GM12892 (cell line): ENCODE measurements at places on chromosomes 13 and 19.

DNA sequence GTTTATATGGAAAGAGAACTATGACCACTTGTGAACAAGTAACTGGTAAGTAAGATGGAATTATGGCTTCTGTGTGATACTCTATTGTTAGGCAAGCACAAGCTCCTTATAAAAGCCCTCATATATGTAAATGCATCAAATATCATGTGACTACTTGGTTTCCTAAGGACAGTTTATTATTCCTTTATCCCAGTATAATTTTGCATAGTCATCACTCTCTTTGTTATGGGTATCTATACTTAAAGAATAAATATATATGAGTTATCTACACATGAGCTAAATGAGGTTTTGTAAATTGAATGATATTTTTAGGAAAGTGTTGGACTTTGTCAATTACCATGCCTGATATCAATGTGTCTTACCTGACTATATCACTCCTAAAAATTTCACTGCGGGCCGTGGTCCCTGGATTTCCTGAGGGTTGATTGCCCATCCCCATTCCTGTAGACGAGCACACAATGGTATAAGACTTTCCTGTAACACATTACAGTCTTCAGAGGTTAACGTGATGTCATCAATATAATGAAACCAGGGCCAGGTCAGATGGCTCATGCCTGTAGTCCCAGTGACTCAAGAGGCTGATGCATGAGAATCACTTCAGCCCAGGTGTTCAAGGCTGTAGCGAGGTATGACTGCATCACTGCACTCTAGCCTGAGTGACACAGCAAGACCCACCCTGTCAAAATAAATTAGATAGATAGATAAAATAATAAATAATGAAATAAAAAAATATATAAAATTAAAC lies 20.7 kb downstream of the ZNF844 start:
- no peak for DNase-seq

DNA sequence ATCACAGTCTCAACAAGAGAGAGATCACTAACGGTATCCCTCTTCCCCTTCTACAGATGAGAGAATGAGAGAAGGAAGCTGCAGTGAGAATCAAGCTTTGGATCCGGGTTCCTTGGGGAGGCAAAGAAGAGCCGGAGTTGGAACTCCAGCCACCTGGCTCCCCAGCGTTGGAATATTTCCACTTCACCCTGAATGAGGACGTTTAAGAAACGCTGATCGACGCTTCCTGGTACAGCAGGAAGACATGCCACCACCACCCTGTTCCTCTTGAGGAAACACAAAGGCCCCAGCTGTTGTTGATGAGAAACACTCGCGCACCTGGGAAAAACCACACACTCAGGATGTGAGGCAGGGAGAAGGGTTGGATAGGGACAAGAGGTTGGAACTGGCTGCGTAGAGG lies 11.3 kb upstream of the CACNG8 start:
- DNase-seq = no peak

DNA sequence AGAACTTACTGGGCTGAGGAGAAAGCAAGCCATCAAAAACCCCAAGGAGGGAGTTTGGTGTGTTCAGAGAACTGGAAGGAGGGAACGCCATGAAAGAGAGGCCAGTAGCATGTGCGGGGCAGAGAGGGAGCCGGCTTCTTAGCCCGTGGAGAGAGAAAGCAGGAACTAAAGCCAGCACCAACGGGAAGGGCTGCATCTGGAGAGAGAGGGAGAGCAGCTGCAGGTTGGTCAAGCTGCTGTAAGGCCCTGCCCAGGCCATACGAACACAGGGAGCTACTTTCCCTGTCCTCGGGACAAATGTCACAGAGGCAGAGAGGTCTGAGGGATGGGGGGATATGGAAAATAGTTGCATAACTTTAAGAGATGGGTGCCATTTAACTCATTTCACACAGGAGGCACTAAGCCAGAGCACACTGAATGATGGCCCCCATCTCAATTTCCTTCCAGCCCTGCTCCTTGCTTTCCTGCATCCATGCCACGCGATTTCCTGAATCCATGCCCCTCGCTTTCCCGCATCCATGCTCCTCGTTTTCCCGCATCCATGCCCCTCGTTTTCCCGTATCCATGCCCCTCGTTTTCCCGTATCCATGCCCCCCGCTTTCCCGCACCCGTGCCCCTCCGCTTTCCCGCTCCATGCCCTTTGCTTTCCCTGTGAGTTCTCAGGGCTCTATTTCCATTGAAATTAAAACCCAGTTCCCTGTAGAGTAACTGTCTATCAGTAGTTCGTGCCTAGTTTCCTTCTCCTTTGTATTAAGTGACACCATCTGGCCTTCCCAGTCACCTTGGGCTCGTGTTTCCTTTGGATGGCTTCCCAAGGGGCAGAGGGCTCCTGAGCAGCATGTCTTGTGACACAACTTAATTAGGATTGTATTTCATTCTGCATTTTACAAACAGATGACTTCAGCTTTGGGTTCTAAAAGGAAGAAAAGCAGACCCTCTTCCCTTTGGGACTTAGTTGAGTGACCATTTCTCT lies 31.5 kb upstream of the TPT1 start:
- DNase-seq = no peak

- DNase-seq = no peak
Measured at GRCh38 chr13:93549326-93550005, 322.9 kb downstream of the GPC6 start.

DNA sequence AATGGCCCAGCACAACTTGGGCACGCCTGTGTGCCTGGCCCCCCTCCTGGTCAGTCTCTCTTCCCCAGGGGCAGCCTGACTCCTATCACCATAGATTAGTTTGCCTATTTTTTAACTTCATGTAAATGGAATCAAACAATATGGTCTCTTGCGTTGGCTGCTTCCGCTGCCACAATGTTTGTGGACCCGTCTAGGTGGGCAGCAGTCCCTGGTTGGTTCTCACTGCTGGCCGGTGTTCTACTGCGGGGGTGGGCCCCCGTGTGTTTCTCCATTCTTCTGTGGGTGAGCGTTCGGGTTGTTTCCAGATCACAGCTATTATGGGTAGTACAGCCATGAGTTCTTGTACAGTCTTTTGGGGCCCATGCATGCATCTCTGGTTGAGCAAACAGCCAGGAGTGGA lies 47.3 kb downstream of the CEBPG start:
- DNase-seq = no peak

DNA sequence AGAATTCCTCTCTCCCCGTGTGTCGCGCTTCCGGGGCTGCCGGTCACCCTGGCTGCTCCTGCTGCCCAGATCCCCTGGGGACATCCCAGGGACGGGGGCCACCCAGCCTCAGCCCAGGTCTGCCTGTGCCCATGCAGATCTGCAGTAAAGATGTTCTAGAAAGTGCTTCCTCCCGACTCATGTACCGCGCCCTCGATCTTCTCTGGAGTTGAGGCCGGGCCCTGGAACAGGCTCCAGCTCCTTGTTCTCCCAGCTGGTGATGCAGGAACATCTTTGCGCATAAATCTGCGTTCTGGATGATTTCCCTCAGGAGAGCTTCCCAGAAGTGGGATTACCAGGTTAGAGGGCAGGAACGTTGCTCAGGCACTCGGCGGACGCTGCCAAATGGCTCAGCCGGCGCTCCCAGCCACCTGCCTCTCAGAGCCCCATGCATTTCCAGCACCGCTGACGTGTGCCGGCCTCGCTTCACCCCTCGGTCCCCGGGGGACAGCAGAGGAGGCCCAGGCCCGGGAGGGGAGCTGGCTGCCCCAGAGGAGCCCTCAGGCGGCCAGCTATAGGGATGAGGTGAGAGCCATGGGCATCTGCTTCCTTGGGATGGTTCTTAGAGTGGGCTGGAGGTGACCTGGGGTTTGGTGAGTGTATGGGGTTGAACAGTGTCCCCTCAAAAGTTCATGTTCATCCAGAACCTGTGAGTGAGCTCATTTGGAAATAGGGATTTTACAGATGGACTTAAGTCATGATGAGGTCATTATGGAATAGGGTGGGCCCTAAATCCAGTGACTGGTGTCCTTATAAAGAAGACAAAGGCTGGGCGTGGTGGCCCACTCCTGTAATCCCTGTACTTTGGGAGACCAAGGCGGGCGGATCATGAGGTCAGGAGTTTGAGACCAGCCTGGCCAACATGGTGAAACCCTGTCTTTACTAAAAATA lies 42.6 kb downstream of the CRTC1 start:
- no peak for DNase-seq
